EL (cell line): ENCODE measurements at places on chromosomes 5 and 9.

DNA sequence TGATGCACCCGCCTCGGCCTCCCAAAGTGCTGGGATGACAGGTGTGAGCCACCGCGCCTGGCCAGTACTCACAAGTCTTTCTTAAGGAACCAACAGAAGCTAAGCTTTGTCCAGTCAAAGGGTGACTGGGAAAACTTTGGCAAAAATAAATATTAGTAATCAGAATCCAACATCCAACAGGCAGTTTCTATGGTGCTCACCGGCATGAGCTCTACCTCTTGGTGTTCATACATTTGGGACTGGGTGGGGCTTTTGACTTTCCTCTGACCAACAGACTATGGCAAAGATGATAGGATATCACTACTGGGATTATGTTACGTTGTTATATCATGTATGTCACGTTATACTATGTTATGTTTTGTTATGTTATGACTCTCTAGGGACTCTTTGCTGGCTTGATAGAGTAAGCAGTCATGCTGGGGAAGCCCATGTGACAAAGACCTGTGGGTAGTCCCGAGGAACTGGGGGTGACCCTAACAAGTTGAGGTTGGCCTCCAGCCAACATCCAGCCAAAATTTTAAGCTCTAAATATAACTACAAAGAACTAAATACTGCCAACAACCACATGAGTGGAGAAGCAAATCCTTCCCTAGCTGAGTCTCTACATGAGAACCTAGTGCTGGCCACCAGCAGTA lies 6.0 kb downstream of the RASGEF1C start:
- no peak for DNase-seq

- DNase-seq = no peak
Measured at GRCh38 chr5:102924963-102925362, 169.9 kb downstream of the PAM start.

- DNase-seq = no peak
Measured at GRCh38 chr5:179294131-179294780, 51.0 kb downstream of the ADAMTS2 start.

DNA sequence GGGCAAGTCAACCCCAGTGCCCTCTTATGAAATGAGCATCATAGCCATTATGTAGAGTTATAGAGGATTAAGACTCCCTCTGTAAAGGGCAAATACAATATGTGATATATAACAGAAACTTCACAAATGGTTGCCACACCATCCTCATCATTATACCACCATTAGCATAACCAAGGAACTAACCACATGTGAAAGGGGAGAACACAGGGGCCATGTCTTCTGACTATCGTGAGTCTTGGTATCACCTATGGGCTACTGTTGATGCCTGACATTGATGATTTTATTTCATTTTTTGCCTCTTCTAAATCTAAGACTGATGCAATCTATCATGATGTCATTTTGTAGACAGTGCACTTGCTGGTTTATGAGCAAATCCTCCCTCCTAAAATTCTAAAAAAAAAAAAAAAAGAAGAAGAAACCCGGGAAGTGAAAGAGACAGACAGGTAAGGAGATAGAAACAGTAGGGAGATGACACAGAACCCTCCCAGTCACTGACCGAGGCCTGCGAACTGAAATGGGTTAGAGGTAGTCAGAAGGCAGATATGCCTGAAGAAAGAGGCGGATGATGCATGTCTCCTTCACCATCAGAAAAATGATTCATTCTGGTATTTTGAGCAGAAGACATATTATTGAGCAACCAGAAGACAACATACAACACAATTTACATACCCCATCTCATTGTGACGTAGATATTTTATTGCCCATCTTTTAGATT lies 266.0 kb downstream of the DMAC1 start:
- DNase-seq = no peak

DNA sequence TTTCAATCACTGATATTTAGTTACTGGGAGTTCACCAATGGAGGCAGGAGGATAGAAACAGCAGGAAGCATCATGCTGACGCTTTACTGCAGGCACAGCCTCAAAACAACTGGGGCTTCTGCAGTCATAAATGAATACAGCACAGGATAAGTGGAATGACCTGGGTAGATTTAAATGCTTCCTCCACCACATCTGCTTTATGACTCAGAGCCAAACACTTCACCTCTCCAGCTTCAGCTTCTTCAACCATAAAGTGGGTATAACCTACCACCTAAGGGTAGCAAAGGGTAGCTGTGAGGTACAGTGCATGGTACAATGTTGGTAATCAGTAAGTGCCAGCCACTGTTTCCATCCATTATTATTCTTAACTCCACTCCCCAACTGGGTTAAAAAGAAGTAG lies 28.4 kb downstream of the RASEF start:
- peak; percentile 34 for DNase-seq

GRCh38 chr5:1247811-1248210 lies 22.6 kb downstream of the SLC6A18 start:
- DNase-seq = no peak

- DNase-seq = peak; percentile 12
Measured at GRCh38 chr5:40775846-40776657, 20.3 kb upstream of the TTC33 start.

GRCh38 chr9:76127637-76128036 lies 237.2 kb downstream of the PCSK5 start:
- DNase-seq = no peak

GRCh38 chr5:132471151-132471907 lies 19.2 kb downstream of the IRF1 start:
- DNase-seq = no peak

- no peak for DNase-seq
Measured at GRCh38 chr5:74503-75109, 17.4 kb upstream of the PLEKHG4B start.

- no peak for DNase-seq
Measured at GRCh38 chr5:82879089-82879488, 198.1 kb downstream of the TMEM167A start.

DNA sequence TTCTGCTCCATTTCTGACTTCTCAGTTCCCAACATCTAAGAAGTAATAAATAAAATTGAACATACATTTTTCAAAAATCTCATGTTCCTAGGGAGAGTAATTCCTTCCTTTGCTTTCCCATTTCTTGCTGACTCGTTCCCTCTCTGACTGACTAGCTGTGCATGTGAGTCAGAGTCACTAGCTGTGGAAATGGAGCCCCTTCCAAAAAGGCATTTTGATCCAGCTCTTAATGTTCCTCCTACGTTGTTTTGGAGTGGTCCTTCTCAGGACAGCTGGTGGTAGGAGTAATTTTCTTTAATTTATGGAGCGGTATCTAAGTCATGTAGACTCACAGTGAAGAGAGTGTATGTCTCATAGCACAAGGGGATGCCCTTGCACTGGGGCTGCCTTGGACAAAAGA lies 460.2 kb downstream of the GADD45G start:
- no peak for DNase-seq
